ENCODE measurements at places on chromosomes 3 and 15.

DNA sequence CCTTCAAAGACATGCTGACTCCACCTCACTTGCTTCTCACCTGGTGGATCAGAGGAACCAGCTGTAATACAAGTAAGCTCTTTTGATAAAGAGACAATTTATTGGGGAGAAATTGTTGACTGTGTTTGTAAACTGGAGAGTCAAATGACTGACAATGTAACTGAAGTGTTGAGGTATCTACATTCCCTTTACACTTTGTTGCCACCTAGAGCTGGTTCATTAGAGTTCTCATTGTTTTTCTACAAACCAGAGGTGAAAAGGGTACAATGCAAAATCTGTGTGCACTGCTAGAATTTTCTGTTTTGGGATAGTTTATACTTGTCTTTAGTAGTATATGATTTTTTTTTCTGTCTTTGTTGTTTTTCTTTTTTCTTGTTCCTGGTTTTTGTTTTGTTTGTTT lies 8.7 kb upstream of the LRRC58 start:
- no peak for DNase-seq

DNA sequence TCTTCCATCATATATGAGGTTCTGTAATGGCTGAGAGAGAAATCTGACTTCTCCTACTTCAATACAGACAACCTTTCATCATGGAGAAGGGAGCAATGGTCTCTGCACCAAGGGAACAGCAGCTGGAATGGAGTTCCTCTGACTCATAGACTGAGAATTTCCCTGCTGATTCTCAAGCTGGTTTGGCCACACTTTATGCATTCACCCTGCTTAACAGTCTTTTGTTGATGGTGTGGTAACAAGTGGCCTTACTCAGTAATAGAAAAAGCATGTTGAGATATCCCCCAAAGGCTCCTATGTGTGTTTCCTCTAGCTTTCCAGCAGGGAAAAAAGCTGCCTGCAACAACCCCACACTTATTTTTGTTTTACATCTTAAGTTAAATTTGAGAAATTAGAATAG lies 138.1 kb downstream of the GREM1 start:
- DNase-seq, result no peak

DNA sequence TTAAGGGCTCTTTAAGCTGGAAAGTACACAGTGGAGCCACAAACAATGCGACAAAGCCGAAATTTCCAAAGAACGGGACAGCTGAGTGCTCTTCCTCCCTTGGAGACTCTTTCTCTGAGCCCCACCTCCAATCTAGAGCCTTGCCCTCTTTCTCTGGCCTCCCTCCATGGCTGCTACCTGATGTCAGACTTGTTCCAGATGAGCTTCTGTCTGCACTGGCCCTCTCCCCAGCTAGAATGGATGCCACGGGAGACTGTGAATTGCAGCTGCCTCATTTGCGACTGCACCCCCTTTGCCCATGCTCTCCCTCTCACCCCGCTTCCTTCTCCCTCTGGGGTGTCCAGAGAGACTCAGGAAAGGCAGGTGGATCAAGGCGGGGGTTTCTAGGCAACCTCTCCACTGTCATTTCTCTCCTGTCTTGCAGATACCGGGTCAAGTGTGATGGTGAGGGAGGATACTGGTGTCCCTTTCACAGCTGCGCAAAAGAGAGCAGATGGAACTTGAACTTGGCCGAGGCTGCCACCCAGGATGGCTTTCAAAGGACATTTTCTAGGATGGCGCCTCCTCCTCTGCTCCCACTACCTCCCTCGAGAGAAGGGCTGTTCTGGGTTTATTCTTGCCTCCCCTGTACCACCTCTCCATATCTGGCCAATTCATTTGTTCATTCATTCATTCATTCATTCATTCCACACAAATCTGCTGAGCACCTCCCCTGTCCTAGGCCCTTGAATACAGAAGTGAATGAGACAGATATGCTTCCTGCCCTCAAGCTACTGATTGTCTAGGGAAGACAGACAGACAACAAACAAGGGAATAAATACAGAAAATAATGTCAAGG lies 12.8 kb downstream of the ATP2B2 start:
- no peak for DNase-seq

DNA sequence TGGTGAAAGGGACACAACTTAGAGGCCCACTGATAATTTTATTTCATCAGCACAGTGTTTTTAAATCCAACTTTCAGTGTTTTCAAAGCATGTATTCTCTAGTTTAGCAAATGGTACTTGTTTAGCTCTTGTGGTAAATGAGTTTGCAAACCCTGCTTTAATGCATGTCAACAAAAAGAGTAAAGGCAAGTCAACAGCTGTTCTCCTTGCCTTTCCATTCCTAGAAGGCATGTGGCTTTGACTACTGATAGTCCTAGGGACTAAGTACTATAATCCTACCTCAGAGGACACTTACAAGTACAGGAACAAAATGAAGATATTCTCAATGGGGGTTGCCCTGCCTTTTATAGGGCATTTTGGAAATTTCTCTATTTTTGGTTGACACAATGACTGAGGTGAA lies 13.1 kb downstream of the NPTN start:
- DNase-seq, result no peak

DNA sequence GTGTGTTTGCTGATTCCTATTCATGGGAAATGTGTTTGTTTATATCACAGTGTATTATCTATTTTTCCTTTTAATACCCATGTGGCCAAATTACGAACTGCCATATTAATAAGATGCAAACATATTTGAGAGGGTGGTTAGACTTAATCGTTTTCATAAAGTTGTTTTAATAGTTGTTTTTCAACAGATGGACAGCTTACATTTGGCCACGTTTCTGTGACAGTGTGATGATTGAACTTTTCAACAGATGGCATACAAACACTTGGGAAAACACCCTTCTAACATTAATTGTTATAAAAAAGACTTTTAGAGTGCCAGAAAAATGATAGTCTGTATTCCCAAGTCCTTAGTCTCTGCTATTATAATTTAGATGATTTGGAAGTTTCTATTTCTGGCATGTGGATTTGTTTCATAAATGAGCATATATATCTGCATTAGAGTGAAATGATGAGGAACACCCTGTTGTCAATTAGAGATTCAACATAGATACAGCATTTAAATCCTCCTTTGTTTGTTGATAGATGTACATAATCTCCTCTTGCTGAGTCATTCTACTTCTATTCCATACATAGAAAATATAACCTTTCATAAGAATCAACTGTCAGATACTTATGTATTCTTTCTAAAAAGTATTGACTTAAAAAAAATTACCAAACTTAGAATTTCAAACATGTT lies 13.1 kb downstream of the PLAAT1 start:
- no peak for DNase-seq

GRCh38 chr15:62107571-62108121 lies 40.9 kb downstream of the C2CD4A start:
- DNase-seq, result no peak

Measured in NCI-H1105 (cell line).